ENCODE measurements at places on chromosomes 6 and 20. TPM values are rescaled to one million over a fixed set of nuclear protein-coding genes. Genes with fewer than 3 reads are reported as not detected.

KIF25 gene
- total RNA-seq: not detected

NR2E1 gene
- total RNA-seq: not detected

PRR18 gene
- not detected for total RNA-seq

WFDC5 gene
- not detected for total RNA-seq

PKIB gene
- total RNA-seq: not detected

FAM217B gene
- 2.4 TPM for total RNA-seq

TNXB gene
- total RNA-seq: 0.36 TPM

FAXC gene
- total RNA-seq: 0.56 TPM

PRICKLE4 gene
- 1.3 TPM for total RNA-seq

FAM162B gene
- total RNA-seq: 0.19 TPM

BHLHE23 gene
- not detected for total RNA-seq

HLA-C gene
- total RNA-seq: 215 TPM

NMBR gene
- not detected for total RNA-seq

RIMS4 gene
- not detected for total RNA-seq

MAFB gene
- 0.63 TPM for total RNA-seq

TRAM2 gene
- total RNA-seq: 113 TPM

SEL1L2 gene
- not detected for total RNA-seq

CCN5 gene
- total RNA-seq: 0.66 TPM

RBM24 gene
- total RNA-seq: 3.3 TPM

CDH26 gene
- total RNA-seq: not detected

ECT2L gene
- not detected for total RNA-seq

SPTLC3 gene
- total RNA-seq: 0.09 TPM

HRH3 gene
- total RNA-seq: not detected

MUC22 gene
- not detected for total RNA-seq

All from endothelial cell of coronary artery (primary cell).